ENCODE measurements at places on chromosomes 7 and 10.

DNA sequence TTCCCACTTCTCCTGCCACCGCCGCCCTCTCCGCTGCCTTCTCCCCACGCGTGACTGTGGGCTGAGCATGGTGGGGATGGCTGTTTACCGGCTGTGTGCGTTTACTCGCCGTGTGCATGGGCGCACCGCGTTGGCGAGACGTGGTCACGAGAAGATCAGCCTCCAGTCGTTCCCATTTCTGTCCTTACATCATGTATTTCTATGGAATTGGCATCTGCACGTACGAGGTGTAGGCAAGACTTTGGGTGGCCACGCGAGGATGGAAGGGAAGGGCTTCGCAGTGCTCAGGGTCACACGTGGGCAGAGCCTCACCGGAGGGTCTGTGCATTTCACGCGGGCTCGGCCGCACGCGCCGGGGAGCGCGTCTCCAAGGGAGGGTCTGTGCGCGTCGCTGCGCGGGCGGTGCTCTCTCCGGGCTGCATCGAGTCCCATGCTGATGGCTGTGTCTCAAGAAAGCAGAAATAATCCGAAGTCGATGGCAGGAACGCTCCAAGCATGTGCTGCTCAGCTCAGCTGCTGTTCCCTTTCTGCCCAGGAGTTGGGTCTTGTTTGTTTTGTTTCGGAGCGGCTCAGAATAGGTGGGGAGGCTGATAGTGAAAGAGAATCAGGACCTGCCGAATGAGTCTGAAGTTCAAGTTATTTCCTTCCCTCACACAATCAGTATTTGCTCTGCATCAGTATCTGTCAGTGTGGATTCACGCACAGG is 973 bp downstream of the CAMK1D start:
- peak; percentile 5 for DNase-seq

DNA sequence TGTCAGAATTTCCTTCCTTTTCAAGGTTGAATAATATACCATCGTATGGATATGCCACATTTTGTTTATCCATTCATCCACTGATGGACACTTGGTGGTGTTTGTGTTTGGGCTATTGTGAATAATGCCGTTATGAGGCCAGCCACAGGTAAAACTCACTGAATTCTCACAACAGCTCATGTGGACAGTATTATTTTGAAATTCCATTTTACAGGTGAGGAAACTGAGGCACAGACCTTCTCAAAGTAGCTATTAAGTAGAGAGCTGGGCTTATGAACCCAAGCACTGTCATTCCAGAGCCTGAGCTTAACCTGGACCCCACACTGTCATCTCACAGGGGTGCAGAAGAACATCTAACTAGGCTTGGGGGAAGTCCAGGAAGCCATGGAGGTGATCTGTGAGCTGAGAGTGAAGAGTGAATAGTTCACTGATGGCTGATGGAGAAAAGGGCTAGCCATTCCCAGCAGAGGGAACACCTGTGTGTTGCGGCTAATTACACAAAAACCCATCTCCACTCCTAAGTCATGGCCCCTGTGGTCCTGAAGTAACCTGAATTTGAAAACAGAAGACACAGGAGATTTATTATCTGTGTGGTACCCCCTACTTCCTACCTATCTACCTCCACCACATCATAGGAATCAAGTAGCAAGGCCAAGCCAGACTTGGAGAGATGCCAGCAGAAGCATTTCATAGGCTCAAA is 8.7 kb downstream of the INMT start:
- no peak for DNase-seq

- no peak for DNase-seq
These were observed 472.2 kb downstream of the ARL4A start for GRCh38 chr7:13159467-13160184.

DNA sequence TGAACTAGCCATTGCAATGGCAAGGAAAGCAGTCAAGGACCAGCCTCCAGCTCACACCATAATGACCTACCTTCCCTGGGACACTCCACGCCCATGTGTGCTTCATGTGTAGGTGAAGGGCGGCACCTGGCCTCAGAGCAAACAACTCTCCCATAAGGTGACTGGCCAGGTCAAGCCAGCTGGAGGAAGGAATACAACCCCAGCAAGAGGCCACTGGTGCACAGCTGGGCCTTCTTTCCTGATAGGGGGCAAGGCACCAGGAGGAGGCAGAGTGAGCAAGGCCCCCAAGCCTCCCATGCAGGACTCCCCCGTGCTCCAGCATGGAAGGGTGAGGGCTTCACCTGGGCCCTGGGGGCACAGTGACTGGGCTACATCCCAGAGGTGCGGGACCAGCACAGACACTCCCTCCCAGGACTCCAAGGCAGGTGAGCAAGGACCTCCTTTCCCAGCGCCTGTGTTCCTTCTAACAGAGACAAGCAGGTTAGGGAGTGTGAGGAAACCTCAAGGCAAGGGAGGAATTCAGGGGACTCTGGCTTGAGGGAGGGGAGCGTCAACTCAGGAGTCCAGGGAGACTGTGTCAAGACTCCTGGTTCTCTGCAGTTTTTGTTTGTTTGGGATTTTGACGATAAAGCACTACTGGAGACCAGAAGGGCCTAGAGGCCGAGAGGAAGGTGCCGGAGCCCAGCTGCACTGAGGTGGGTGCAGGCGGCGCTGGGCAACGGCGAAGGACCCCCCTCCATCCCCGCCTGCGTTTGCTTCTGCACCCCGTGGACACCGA is 1.7 kb downstream of the PTPRN2 start:
- no peak for DNase-seq

DNA sequence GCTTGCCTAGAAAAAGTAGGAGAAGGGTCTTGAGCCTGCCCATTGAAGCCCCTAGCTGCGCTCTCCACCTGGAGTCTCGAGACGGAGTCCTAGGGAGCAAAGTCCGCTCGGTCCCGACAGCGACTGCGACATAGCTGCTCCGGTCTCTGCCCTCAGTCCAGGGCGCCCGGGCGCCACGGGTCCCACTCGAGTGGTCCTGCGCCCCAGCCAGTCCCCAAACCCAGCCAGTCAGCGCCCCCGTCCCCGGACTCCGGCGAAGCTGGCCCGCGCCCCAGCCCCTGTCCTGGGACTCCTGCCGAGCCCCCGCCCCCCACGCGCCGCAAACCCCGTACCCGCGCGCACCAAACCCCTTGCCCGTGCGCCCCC is 490 bp downstream of the TNS3 start:
- DNase-seq, result no peak

GRCh38 chr7:149285603-149286002 is 23.6 kb downstream of the ZNF783 start:
- DNase-seq, result no peak

DNA sequence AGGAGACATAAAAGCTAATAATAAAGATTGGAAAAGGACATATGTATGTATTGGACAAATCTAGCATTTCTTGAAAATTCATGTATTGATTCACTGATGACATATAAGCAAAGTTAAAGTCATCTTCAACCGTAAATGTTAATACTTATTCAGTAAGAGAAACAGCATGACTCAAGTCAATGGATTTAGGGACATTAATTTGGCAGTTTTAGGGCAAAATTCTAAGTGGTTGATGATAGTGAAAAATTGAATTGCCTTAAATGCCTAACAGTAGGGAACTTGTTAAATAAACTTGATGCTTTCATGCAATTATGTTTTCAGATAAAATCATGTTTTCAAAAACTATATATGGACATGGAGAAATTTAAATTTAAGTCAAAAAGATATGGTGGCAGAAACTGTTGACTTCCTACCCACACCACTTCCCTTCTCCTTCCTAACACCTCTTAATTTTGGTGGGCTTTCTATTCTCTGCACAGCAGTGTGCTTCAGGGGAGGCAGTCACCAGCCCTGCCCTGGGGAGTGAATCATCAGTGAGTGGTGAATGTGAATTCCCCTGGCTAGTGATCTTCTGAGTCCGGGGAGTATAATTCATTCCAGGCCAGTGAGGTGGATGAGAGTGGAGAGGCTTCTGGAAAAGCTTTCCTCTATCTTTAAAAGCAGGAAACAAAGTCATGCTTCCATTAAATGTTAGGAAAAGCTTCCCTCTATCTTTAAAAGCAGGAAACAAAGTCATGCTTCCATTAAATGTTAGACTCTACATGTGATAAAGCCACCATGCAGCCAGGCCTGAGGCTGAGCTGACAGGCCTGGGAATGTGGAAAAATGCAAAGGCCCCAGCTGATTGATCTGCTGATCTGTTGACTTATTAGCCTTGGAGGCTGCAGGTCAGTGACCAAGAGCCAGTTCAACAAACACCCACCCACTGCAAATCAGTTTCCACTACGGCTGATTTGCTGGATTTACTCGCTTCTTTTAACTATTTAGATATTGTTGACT is 25.2 kb upstream of the ITGB1 start:
- no peak for DNase-seq

GRCh38 chr7:822692-823276 is 9.5 kb upstream of the SUN1 start:
- no peak for DNase-seq

DNA sequence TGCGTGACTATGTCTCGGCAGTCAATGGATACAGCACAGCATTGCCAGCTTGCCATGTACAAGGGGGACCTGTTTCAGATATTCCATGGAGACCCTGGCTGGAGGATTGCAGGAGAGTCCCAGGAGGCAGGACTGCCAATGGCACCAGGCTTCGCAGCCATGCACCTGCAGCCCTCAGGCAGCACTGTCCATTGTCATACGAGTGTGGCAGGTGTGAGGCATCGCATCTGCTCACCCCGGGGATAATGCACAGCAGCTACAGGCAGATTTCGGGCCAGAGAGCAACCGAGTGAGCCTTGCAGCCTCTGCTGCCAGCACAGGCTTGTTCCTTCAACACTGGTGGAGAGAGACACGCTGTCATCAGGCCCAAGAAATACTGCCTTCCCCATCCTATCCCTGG is 415.1 kb downstream of the PAXIP1 start:
- no peak for DNase-seq

GRCh38 chr10:43039624-43040481 is 37.0 kb upstream of the RET start:
- no peak for DNase-seq

DNA sequence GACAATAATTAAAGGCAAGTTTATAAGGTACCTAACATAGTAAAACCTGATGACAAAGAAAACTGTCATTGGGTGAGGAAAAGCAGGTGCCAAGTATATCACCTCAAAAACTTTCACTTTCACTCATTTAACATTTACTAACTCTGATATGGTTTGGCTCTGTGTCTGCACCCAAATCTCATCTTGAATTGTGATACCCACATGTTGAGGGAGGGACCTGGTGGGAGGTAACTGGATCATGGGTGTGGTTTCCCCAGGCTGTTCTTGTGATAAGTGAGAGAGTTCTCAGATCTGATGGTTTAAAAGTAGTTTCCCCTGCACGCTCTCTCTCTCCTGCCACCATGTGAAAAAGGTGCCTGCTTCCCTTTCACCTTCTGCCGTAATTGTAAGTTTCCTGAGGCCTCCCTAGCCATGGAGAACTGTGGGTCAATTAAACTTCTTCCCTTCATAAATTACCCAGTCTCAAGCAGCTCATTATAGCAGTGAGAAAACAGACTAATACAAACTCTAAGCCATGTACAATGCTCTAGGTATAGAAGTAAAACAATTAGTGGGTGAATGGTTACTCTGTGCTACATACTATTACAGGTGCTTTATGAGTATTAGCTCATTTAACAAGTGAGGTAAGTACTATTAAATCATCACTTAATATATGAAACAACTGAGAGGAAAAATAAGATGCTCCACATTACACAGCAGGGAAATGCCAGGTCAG is 199.0 kb downstream of the CHCHD3 start:
- peak; percentile 0 for DNase-seq

- no peak for DNase-seq
These were observed 16.5 kb downstream of the AIFM2 start for GRCh38 chr10:70115948-70116682.

- DNase-seq, result peak; percentile 59
These were observed 8.1 kb downstream of the TASOR2 start for GRCh38 chr10:5692461-5693358.

- DNase-seq, result no peak
These were observed 101.2 kb downstream of the GRB10 start for GRCh38 chr7:50681432-50682045.
